ENCODE measurements at places on chromosomes 12 and 14. TPM values are rescaled to one million over a fixed set of nuclear protein-coding genes. Genes with fewer than 3 reads are reported as not detected.

TCL1B gene
- total RNA-seq, result not detected

KRT2 gene
- total RNA-seq, result not detected

KRT6C gene
- not detected for total RNA-seq

METTL17 gene
- 70.0 TPM for total RNA-seq

KITLG gene
- total RNA-seq, result 12.3 TPM

SLCO1B1 gene
- total RNA-seq, result 0.49 TPM

EPS8 gene
- 31.0 TPM for total RNA-seq

SLC15A5 gene
- total RNA-seq, result not detected

SLC25A47 gene
- not detected for total RNA-seq

All from A549 treated with DMSO at 1 μM for 4 hours (cell line).